ENCODE measurements at places on chromosomes 3 and 15. TPM values are rescaled to one million over a fixed set of nuclear protein-coding genes. Genes with fewer than 3 reads are reported as not detected.
A peak's percentile ranks its signal among the peaks of the same experiment; 100 is the strongest.

DNA sequence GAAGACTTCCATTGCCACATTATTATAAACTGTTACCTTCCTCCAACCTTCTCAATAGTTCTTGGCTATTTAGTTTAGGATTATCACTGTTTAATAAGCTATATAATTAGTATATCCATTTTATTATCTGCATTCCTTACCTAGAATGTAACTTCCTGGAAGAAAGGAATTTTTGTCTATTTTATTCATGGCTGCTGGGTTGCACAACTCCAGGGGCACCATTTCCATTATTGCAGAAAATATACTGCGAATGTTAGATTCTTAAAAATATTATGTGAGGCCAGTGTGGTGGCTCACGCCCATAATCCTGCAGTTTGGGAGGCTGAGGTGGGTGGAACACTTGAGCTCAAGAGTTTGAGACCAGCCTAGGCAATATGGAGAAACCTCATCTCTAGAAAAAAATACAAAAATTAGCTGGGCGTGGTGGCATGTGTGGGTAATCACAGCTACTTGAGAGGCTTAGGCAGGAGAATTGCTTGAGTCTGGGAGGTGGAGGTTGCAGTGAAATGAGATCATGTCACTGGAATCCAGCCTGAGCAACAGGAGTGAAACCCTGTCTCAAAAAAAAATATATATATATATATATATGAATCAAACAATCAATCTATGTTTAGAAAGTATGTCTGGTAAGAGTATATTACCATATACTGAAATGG is 19.9 kb downstream of the CLDN1 start:
- DNase-seq = peak; percentile 34

DNA sequence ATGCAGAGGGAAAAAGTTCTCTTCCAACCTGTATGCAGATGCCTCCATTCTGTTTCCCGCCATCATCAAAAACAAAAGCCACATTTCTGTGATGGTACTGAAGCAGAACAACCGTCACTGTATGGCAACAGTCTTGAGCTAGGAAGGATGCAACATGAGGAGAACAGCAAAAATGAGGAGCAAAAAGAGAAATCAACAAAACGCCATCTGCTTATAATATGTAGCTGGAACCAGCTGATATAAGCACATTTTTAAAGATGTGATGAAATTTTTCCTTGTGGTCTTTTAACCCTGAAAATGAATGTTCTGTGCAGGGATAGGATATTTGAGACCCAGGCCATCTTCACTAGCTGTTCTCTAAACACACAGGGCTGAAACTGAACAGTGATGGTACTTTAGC is 287.0 kb downstream of the ZIC4 start:
- DNase-seq = no peak

DNA sequence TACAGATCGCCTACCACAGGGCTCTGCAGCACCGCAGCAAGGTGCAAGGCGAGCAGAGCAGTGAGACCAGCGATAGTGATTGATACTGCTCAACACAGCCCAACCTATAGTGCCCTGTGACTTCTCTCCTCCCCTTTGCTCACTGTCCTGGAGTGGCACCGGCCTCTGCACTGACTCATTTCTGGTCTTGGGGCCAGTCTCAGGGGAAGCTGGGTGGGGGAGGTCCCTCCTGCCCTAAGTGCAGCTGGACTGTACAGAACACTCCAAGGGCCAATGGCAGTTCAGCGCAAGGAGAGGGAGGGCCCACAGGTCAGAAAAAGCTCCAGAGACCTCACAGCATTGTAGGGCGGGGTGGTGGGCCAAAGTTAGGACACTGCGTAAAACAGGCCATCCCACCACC is 2.5 kb upstream of the OGG1 start:
- no peak for DNase-seq

The ACTRT3 gene
- total RNA-seq = 0.64 TPM

DNA sequence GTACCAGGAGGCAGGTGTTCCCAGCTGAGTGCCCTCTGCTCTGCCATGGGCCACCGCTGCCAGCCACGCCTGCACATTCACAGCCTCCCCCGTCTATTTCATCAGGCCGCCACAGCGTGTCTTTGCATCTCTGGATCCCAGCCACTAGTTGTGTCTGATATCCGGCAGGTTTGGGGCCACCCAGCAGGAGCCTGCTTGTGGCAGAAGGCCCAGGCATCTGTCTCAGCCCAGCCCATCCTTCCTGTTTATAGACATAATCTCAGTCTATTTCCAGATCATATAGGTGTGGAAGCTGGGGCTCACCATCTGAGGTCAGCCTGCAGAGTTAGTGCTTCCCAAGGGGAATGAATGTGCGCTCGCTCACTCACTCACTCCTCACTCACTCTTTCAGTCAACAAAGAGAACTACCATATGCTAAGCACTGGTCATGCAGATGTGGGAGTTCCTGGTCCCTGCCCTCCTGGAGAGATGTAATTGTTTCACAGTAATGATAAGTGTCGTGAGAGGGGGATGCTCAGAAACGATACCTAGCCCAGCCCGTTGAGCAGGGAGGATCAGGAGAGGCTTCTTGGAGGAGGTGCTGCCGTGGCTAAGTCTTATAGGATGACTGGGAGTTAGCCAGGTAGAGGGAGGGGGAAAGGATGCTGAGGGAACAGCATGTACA is 60.6 kb downstream of the FGD5 start:
- DNase-seq = no peak

- peak; percentile 37 for DNase-seq
Measured at GRCh38 chr3:23404246-23404645, 201.1 kb downstream of the UBE2E2 start.

- no peak for DNase-seq
Measured at GRCh38 chr15:65762399-65762798, 29.7 kb downstream of the DENND4A start.

DNA sequence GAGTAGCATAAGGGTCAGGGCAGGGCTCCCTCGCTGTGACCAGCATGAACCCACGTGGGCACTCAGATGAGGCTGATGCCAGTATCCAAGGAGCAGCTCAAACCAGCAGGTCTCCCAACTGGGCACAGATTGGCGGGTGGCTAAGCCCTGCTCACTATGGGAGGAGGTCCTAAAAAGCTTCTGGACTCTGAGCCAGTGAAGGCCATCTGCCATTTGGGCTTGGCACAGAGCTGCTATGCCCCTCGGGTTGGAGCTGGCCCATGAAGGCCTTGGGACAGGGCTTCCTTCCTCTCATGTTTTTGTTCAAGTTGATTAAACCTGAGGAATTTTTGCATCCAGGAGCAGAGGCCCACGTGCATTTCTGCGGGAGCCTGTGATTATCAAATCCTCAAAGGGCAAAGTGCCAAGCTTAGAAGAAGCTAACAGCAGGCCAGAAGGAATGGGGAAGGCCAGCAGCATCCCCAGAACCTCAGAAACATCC is 4.3 kb upstream of the STRA6 start:
- DNase-seq = no peak

The PLSCR2 gene
- total RNA-seq = not detected

DNA sequence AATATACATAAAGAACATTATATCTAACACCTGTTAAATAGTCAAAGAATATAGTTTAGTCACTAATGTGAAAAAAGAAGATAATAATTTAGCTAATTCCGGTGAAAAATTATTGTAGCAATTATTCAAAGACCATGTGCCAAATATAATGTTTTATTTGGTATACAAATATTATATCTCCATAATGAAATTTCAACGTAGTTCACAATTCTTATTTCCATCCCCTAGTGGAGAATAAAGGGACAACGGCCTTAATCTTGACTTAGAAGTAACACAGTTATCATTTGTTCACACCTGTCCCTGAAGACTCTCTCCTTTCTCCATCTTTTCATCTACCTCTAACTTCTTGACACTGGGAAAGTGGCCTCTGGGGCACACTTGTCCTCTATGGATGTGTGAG is 213.4 kb downstream of the ERC2 start:
- peak; percentile 7 for DNase-seq

The FETUB gene
- total RNA-seq = not detected

The PROS1 gene
- 4.2 TPM for total RNA-seq

The CORO2B gene
- under 0.01 TPM for total RNA-seq

The CSTA gene
- 107 TPM for total RNA-seq

GRCh38 chr15:72230197-72231065 is 559 bp downstream of the PKM start:
- DNase-seq = peak; percentile 55

The PLSCR5 gene
- total RNA-seq = not detected

GRCh38 chr3:25427155-25427554 is 908 bp upstream of the RARB start:
- DNase-seq = peak; percentile 48

GRCh38 chr15:63749330-63749942 is 84.3 kb downstream of the HERC1 start:
- no peak for DNase-seq

The PIF1 gene
- total RNA-seq = 0.51 TPM

The HAUS2 gene
- total RNA-seq = 21.4 TPM

The ZBED2 gene
- 8.2 TPM for total RNA-seq

The PRR20G gene
- not detected for total RNA-seq

The MPI gene
- total RNA-seq = 35.0 TPM

- DNase-seq = no peak
Measured at GRCh38 chr15:34718681-34719665, 35.8 kb downstream of the GJD2 start.

- peak; percentile 60 for DNase-seq
Measured at GRCh38 chr3:146217324-146217723, 33.6 kb downstream of the PLSCR4 start.

- DNase-seq = no peak
Measured at GRCh38 chr3:53426918-53427317, 67.5 kb upstream of the CACNA1D start.

DNA sequence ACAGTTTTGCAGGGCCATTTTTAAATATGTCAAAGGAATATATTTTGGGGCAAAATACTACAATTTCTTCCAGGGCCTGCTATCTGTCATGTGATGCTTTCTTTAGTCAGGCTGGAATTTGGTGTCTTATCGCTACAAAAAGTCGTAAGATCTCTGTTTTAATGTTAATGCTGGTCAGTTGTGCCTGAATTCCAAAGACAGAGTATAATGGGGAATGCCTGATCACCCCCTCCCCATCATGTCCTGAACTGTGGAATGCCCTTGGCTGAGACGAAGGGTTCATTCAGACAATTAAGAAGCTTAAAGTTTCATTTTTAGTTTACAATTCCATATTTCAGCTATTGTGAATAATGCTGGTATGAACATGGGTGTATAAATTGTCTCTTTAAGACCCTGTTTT is 203.0 kb downstream of the TBC1D5 start:
- no peak for DNase-seq

GRCh38 chr3:7543294-7543880 is 682.5 kb downstream of the GRM7 start:
- DNase-seq = no peak

- no peak for DNase-seq
Measured at GRCh38 chr3:74500257-74500656, 114.2 kb downstream of the CNTN3 start.

GRCh38 chr3:108221393-108221792 is 831 bp downstream of the IFT57 start:
- DNase-seq = peak; percentile 3

- DNase-seq = peak; percentile 59
Measured at GRCh38 chr3:40120806-40121205, 188.7 kb upstream of the EIF1B start.

The CCK gene
- total RNA-seq = 1.1 TPM

The C3orf52 gene
- 45.5 TPM for total RNA-seq

DNA sequence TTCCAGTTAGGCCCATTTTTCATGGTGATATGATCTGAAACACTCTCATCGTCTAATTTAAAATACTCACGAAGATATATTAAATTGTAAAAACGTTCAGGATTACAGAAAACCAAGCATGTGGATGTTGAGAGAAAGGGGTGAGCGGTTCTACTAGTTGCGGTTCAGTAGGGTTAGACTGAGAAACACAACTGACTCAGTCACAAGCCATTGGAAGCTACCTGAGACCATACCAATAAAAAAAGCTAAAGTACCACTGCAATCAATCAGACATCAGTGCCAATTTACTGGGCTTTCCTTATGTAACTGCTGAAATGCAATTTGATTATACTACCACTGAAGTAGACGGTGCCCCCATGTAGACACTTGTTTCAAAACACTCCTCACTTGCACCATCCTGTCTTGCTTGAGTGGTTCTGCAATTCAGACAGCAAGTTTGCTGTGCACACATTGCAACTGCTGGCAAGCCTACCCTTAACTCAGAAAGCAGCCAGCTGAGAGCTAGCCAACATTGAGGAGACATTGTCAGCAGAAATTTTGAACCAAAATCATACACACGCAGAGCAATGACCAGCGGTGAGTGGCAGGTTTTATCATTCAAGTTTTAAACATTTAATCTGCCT is 368.7 kb upstream of the ARHGEF26 start:
- DNase-seq = no peak

DNA sequence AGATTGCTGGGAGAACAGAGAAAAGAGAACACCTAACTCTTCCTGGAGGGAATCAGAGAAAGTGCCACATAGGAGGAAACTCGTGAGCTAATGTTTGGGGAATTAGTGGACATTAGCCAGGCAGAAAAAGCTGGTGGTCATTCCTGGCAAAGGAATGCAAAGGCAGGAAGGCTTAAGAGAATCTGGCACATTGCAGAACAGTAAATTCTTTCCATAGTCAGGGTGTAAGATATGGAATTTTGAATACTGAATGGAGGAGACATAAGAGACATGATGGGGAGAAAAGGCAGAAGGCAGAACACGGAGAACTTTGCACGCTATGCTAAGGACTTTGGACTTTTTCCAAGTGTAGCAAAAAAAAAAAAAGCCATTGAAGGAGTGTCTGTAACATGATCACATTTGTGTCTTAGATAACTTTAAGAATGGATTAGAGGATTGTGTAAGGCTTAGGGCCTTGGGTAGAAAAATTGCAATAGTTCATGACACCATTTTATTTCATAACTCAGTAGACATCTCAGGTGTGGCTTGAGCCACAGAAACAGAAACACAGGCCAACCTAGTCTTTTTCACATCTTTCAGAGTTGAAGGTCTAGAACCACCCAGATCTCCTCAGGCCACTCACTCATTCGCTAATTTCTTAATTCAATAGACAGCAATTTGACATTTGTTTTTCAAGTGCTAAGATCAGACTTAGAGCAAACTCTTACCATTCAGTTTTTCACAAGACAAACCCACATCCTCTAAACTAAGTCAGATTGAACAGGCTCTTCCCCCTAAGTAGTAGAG is 31.2 kb upstream of the CCDC80 start:
- peak; percentile 80 for DNase-seq

Measured in bronchial epithelial cell (primary cell).